Glomerular endothelial cell (primary cell): ENCODE measurements at places on chromosomes 2 and 18.

DNA sequence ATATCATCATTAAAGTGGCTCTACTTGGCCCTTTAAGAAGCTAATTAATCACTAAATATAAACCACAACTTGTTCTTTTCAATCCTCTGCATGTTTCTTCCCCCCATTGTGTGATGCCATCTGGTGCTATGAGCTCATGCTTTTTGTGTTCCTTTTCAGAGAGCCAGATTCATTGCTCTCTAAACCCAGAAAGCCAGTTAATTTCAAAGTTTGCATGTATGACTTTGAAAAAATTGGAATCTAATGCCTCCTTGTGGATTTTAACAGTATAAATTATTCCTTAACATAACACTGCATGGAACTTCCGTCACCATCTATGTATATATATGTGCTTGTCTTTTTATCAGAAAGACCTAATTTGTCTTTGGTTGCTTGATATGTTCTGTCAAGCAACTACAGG lies 31.1 kb downstream of the TMEM178A start:
- DNase-seq, result peak; percentile 78

- no peak for DNase-seq
Observed at GRCh38 chr2:134461511-134461910, 207.6 kb downstream of the MGAT5 start.

DNA sequence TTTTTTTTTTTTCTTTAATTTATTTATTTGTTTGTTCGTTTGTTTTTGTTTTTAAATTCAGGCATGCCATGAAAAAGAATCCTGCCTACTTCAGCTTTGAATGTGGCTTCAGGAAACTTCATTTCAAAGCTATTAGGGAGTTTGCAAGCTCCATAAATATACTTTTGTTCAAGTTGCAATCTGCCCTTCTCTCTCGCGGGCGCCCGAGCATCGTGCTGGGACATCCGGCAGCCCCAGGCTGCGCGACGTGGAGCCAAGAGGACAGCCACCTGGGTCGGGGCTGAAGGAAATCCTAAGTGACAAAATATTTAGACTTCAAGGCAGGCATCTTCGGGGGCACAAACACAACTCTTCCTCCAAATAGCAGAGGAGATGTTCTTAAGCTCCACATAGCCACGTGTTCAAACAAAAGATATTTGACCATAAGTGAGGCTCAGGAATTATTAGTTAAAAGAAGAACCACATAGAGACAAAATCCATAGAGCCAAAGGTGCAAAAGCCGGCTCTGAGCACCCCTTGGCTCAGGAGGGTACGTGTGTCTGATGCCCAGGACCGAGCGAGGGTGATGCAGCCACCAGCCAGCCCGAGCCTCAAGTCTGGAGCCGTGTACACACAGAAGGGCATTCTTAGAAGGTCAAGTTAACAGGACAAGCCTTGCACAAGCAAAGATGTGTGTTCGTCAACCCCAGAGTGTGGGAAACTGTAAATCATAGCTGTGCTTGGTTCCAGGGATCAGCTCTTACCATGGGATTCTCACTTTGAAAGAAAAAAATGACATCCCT lies 256.5 kb upstream of the SALL3 start:
- no peak for DNase-seq

- no peak for DNase-seq
Observed at GRCh38 chr2:12341215-12341614, 375.5 kb upstream of the TRIB2 start.

DNA sequence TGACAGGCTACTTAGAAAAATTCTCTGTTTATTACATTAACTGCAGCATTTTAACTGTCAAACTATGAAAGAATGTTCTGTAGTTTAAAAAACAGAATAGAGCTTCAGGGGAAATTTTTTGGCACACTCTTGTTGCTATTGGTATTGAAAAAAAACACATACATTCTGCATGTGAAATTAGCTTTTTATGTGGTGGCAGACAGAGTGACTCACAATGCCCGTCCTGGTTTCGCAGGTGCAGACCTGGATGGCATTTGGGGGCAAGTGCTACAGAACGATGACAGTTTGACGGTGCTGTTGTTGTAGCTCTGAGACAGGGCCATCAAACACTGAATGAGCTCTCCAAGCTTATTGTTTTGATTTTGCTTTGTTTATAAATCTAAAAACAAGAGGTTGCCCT lies 105.0 kb upstream of the MAP3K20 start:
- DNase-seq, result no peak

- DNase-seq, result no peak
Observed at GRCh38 chr18:26565514-26565913, 17.2 kb upstream of the KCTD1 start.

DNA sequence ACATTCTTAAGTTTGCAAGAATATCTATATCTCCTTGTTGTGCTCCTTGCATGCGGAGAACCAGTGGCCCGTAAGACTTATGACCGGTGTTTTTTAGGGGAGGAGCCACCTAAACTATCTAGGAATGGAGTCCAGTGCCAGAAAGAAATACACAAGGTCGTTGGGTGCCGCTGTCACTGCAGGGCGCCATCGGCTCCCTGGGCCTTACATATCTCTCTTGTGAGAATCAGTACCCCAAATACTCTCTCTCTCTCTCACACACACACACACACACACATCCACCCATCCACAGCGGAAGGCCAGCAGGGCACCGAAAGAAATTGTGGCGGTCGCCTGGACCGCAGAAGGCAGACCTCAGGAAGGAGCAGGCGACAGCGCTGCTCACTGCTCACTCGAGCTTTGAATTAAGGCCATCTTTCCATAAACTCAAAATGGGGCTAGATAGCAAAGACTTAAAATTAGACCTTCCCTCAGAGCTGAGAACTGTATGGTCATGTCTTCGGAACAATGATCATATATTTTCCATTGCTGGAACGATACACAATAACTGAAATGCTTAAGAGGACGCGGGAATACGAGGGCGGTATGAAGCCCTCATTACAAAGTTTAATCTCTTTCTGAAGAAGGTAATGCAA lies 10.4 kb downstream of the NR4A2 start:
- DNase-seq, result no peak

GRCh38 chr2:215841175-215841816 lies 172.1 kb downstream of the MREG start:
- DNase-seq, result no peak

DNA sequence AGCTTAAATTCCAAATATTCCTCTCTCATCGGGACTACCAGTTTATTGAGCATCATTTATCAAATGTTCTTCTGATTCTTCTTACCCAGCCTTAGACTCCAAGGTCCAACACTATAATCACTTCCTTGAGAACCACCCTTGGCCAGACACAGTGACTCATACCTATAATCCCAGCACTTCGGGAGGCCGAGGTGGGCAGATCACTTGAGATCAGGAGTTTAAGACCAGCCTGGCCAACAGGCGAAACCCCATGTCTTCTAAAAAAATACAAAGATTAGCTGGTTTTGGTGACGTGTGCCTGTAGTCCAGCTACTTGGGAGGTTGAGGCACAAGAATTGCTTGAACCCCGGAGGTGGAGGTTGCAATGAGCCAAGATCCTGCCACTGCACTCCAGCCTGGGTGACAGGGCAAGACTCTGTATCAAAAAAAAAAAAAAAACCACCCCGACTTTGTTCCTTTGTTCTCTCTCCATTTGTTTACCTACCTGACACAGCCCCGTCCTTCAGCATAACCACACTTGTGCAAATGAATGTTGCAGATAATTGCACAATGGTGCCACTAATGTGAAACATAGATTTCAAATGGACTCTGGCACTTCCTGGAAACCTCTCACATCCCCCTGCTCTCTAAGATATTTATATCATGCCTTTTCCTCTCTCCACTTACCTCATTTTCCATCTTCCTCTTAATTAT lies 38.9 kb upstream of the LPIN2 start:
- no peak for DNase-seq

DNA sequence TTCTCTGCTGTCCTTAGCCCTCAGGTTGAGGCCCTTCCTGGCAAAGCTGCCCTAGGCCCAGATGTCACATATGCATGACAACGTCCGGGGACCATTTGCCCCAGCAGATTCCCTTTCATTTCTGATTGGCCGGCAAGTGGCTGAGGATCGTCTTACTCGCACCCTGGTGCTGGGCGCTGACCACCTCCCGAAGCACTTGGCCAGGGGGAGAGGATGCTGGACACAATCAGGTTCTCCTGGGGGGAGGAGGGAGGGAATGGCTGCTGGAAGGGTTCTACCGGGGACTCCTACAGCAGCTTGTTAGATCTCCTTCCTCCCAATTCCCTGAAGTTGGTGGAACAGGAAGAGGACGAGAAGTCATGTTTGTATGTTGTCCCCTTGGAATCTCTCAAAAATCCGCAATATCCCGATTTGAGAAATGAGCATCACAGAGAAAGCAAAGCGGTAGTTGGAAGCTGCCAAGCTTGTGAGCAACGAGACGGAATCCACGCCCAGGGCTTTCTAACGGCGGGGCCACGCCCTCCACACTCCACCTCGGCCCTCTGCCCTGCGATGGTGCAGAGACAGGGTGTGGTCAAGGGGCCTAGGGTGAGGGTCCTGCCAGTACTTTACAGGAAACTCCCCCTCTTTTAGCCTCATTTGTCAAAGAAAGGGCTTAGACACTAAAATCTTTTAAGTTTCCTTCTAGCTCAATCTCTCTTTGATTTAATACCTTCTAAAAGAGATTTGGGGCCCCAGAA lies 61.8 kb upstream of the YWHAQ start:
- DNase-seq, result no peak

- no peak for DNase-seq
Observed at GRCh38 chr2:46848447-46848846, 67.2 kb downstream of the MCFD2 start.

- DNase-seq, result no peak
Observed at GRCh38 chr2:188852772-188853171, 121.4 kb upstream of the COL3A1 start.

GRCh38 chr2:188076149-188077056 lies 215.3 kb upstream of the GULP1 start:
- no peak for DNase-seq

DNA sequence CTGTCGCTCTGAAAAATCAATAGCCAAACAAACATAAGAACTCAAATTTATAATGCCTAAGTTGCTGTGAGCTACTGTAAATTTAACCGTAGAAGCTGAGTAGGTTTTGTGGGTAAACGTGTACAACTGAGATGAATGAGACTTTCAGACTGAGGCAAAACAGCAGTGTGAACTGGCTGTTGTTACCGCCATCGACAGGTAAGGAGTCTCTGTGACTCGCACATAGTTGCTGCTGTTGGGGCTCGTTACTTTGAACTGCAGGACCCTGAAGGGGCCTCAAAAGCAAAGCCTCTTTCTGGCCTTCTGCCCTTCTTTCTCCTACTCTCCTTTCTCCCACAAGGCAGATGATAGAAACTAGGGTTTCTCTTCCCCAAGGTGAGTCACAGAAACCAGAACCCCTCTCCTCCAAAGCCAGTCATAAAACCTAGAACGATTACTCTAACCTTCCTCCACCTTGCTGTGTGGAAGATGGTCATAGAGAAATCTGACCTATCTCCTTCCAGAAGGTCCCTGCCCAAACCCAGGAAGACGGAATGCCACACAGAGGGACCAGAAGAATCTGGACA lies 101.2 kb downstream of the DLGAP1 start:
- DNase-seq, result no peak

DNA sequence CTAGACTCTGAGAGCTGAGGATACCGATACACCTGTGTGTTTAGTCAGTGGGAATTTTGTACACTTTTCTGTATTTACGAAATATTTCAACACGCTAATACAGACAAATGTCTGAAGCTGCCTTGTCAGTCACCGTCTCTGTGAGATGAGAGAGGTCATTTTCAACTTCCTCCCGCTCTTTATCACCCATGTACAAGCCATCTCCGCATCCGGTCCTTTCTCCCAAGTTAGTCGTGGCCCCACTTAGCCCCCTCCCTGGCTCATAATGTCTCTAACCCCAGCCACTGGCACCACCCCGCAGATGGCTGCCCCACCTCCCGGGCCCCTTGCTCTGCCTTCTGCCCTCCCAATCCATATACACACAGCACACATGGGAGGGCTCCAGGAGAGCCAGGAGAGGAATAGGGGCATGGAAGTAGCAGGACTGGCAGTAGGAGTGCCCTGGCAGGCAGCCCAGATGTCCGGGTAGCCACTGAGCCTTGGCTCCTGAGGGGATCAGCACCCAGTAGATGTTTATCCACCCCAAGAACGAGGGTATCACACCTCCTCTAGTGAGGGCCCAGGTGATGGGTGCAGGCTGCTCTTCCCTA lies 2.0 kb upstream of the RUFY4 start:
- no peak for DNase-seq

DNA sequence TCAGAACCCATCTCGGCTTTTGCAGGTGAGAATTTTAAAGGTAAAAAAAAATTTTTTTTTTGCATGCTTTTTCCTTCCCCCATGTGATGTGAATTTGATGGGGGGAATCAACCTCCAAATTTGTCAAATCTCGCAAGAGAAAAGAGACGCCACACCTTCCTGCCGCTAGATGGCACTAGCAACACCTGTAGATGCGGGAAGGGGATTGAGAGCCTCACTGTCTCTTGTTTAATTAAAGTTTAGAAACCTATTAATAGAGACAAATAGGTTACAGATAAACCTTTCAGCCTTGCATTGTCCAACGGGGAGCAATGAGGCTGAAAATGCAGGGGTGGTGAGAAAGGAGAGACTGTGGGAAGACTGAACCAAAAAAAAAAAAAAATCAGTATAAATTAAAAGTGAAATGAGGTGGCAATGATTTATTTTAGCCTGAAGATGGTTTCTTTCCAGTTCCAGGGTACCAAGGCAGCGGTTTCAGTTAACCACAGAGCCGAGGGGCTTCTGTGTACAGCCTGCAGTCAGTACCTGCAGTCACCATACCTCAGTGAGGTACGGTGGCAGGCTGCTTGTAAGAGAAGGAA lies 84.6 kb downstream of the NRP2 start:
- DNase-seq, result no peak

GRCh38 chr2:236776695-236777251 lies 207.1 kb downstream of the ACKR3 start:
- peak; percentile 3 for DNase-seq

- DNase-seq, result peak; percentile 31
Observed at GRCh38 chr2:182186132-182186735, 200.6 kb downstream of the PPP1R1C start.

DNA sequence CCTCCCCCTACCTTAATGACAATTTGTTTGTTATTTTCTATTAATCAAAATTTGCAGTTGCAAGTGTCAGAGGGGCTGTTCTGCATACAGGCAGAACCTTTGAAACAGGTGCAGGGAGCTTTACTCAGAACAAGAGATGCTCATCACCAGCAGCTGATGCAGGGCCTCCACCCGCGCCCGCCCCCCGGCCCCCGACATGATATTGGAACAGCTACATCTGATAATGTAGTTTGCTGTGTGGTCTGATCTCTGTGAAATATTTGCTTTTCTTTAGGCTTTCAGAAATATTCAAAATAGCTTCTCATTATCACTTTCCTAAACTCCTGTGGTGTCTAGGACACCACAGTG lies 130.0 kb downstream of the PRKCE start:
- DNase-seq, result no peak

DNA sequence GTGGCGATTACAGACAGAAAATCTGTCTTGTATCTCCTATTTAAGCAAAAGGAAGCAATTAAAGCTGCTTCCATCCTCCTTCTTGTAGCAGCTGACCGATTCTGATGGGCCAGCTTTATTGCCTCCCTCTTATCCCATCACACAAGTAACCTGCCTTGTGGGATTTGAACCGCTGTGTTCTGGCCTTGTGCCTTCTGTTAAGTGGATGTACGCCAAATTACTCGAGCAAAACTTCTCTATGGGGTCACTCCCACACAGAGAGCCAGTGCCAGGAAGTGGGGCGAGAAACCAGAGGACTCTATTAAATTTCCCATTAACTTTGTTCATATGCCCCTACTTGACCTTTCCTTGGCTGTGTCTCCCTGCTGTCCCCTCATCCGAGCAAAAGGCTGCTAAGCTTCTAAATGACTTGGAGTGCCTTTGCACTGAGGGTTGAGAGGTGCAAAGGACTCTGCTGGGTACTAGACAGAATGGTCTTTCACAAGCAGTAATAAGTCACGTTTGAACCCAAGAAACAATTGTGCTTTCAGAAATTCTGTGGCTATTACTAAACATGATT lies 672.5 kb downstream of the MBD2 start:
- no peak for DNase-seq

- DNase-seq, result no peak
Observed at GRCh38 chr2:190679813-190680591, 31.1 kb downstream of the NAB1 start.
